ENCODE measurements at places on chromosomes 2 and 18.
A peak's percentile ranks its signal among the peaks of the same experiment; 100 is the strongest.

GRCh38 chr18:49510393-49511115 is 23.5 kb upstream of the C18orf32 start:
- DNase-seq: peak; percentile 49

- DNase-seq: no peak
These were observed 22.1 kb downstream of the B3GNT2 start for GRCh38 chr2:62217970-62218369.

- no peak for DNase-seq
These were observed 25.6 kb upstream of the PRLH start for GRCh38 chr2:237540823-237541222.

DNA sequence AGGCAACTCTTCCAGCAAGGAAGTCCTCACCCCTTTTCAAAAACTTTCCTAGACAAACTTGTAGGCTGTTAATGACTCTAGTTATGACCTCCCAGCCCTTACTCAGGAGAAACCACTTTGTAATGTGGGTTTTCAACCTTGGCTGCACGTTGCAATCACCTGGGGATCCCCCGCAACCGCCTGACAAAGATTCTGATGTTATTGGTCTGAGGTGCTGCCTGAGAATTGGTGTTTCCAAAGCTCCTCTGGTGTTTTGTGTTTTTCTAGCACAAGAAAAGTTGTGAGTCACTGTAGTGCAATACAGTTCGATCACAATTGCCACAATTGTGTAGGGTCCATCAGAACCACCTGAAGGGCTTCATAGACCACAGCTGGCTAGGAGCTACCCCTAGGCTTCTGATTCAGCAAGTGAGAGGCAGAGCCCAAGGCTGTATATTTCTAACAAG is 121.6 kb downstream of the SP100 start:
- no peak for DNase-seq

GRCh38 chr2:32925283-32925815 is 21.4 kb upstream of the LTBP1 start:
- DNase-seq: no peak

- no peak for DNase-seq
These were observed 72.6 kb downstream of the TXNL1 start for GRCh38 chr18:56565551-56566345.

GRCh38 chr2:12965540-12966269 is 249.0 kb downstream of the TRIB2 start:
- no peak for DNase-seq

GRCh38 chr2:237664151-237664550 is 36.8 kb downstream of the LRRFIP1 start:
- DNase-seq: no peak

DNA sequence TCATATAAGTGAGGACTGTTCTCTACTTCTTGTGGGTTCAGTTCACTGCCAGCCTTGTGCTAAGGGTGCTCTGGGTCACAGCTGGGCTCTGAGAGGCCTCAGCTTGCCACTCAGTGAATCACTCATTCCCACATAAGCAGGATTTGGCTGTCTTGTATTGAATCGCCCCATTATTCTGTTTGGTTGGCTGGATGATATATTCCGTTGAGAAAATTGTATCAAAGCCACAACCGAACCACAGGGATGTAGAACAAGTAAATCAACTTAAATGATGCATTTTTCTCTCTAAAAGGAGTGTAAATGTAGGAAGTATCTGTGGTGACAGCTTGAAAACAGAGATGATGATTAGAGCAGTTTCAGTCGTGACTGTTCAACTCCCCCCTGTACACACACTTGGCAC is 39.6 kb downstream of the TTC39C start:
- no peak for DNase-seq

- no peak for DNase-seq
These were observed 50.8 kb downstream of the ATOH8 start for GRCh38 chr2:85804583-85804982.

GRCh38 chr2:241230435-241230834 is 42.0 kb downstream of the ANO7 start:
- DNase-seq: no peak

GRCh38 chr2:1132328-1132969 is 181.8 kb downstream of the SNTG2 start:
- no peak for DNase-seq

GRCh38 chr2:15702452-15702851 is 110.8 kb downstream of the DDX1 start:
- no peak for DNase-seq

- DNase-seq: no peak
These were observed 79.8 kb upstream of the STK17B start for GRCh38 chr2:196251132-196251531.

DNA sequence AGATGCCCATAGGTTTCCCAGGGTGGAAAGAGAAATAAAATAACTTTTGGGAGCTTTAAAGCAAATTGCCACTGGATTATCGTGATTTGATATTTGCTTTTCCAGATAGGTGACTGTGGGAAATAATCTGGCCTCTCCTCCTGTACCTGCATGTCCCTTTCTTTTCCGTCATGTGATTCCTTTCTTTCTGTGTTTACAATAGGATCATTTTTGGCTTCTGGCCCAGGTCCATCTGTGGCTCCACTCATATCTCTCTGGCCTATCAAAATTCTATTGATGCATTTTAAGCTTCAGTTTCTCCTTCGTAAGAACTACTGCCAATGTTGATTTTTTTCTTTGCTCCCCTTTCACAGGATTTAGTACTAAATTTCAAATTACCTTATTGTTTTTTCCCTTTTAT is 153.6 kb downstream of the CCDC85A start:
- no peak for DNase-seq

- DNase-seq: no peak
These were observed 12.2 kb downstream of the TMEM177 start for GRCh38 chr2:119691189-119691588.

DNA sequence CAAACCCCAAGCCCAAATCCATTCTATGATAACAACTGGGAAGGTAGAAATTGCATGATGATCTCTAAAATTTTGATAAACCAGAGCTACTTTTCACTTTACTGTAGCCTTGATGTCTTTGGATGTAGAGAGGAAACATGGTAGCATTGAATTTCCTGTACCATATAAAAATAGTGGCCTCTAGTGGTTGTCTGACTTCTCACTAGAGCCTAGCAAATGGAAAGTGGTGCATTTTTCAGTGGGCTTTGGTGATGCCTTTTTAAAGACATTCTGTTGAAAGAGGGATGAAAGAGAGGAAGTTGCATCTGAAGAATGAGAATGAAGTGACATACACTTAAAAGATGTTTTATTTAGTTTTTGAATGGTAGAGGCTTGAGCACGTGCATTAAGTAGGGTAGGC is 662.2 kb downstream of the XIRP2 start:
- no peak for DNase-seq

DNA sequence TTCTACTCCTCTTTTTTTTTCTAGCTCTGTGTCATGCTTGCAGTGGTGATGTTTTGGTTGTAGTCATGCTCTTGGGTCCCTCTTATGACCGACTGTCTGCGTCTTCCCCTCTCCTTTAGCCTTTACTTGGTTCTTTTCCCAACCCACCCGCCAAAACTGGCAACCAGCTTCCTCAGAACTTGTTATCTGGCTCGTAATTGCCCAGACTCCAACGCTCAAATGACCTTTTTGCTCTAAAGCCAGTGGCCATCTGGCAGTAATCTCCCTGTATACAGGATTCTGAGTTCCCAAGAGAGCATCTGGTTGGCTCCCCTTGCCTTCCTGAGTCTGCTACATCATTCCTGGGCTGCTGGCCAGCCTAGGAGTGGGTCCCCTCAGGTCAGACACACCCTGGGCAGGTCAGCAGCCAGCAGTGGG is 147.2 kb downstream of the MGAT5 start:
- no peak for DNase-seq

DNA sequence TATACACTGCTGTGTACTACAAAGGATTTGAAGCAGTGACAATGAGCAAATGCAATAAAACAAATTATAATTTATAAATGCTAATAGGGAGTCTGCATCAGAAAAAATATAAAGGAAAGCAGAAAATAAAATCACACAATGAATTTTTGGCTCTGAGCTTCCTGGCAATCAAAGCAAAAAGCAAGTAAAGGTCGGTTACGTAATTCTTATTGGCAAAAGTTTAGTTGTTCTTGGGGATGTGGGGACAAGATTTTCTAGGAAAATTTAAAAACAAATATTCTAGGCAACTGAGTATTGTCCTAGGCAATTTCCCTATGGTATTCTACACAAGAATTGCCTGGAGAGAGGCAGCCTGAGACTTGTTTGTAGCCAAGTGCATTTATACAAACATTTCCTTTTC is 1.8 kb downstream of the ORC2 start:
- DNase-seq: no peak

- DNase-seq: no peak
These were observed 182.8 kb downstream of the ST6GAL2 start for GRCh38 chr2:106703161-106703560.

DNA sequence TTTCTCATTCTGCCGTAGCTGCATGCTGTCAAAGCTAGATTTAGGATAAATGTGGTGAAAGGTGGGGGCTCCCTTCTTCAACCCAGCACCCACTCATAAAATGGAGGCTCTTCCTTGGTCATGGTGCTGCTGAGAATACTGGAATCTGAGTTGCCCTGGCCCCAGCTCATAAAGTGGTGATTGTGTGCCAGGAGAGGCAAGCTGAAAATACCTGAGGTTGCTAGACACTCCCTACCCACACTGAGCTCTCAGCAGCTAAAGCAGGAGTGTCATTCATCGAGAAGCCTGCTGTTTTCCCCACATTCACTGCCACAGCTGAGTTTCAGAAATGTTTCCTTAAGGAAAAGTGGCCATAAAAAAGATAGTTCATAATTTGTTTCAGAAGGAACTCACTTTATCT is 297.1 kb upstream of the RBMS1 start:
- no peak for DNase-seq

GRCh38 chr2:48406116-48406515 is 123.8 kb upstream of the STON1 start:
- no peak for DNase-seq

DNA sequence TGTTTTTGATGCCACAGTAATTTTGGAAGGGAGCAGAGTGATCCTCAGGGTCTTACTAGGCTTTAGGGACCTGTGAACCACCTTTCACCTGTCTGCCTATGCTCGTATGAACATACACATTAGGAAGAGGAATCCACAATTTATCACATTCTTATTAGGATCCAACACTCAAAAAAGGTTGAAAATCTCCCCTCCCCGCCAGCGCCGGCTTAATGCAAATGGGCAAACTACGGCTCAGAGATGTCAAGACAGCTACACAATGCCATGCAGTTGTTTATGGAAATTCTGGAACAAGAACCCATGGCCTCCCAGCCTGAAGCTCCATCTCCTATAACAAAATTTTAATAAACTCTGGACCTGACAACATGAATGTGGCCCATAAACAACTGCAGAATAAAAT is 375.9 kb upstream of the ACVR2A start:
- DNase-seq: no peak

GRCh38 chr18:11339188-11339775 is 189.9 kb upstream of the PIEZO2 start:
- no peak for DNase-seq

GRCh38 chr18:39561126-39561525 is 1995.5 kb upstream of the CELF4 start:
- no peak for DNase-seq

DNA sequence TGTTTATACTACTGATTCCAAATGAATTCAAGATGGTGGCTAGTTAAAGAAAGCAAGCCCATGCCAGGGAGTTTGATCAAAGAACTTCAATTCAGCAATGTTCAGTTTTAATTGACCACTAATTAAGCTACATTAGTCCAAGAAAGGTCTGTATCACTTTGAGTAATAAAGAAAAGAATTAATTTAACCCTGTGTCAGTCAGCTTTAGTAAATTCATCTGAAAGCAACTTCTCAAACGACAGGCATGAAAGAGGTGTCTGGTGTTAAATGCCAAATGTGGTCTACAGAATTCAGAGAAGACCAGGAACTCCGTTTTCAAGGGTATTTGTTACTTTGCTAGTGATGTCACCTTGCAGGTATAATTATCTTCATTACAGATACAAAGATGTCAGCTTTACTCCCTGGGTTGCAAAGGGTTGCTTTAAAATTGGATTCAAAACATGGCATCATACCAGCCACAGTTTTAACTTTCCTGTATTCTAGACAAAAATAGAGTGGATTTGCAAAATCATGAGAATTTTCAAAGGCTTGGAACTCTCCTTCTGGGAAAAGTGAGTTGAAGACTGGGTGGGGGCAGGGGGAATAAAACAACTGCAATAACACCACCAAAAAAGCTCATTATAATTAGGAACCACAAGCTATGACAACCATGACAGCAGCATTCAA is 281.5 kb downstream of the TCF4 start:
- no peak for DNase-seq

- DNase-seq: no peak
These were observed 37.7 kb upstream of the CNGA3 start for GRCh38 chr2:98308532-98308931.

- DNase-seq: no peak
These were observed 38.7 kb downstream of the SDC1 start for GRCh38 chr2:20186078-20186854.

GRCh38 chr2:9099341-9099751 is 95.9 kb upstream of the MBOAT2 start:
- DNase-seq: no peak

DNA sequence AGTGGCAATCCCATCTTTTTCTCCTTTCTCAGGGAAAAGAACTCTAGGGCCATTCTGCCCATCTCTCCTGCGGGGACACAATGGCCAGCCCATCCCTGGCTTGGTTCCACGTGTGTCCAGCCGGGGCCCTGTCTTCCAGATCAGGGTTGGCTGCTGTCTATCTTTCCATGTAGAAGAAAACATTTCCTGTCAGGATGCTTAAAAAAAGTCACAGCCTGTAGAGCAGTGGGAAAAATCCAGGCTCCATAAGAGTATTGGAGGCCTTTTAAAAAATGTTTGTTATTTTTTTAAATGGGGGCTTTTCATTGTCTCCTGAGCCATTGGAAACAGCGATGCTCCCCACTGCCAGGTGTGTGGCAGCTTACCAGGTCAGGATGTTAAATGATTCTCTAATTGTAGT is 105.6 kb downstream of the TGFA start:
- DNase-seq: no peak

- no peak for DNase-seq
These were observed 300.6 kb upstream of the SALL3 start for GRCh38 chr18:78679031-78679430.

DNA sequence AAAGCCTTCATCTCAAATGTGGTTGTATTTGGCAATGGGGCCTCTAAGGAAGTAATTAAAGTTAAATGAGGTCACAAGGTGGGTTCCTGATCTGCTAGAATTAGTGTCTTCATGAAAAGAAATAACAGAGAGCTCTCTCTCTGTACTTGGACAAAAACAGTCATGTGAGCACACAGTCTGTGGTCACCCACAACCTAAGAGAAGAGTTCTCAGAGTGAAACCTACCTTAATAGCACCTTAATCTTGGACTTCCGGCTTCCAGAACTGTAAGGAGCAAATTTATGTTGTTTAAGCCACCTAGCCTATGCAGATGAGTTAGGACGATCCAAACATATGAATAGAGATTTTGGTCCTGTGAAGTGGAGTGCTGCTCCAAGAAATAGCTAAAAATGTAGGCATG is 758.9 kb downstream of the LRRTM4 start:
- DNase-seq: no peak

- DNase-seq: no peak
These were observed 61.8 kb upstream of the ARL4C start for GRCh38 chr2:234558642-234559041.
